Neuronal stem cell (in vitro differentiated cells): ENCODE measurements at places on chromosomes 4 and X.

DNA sequence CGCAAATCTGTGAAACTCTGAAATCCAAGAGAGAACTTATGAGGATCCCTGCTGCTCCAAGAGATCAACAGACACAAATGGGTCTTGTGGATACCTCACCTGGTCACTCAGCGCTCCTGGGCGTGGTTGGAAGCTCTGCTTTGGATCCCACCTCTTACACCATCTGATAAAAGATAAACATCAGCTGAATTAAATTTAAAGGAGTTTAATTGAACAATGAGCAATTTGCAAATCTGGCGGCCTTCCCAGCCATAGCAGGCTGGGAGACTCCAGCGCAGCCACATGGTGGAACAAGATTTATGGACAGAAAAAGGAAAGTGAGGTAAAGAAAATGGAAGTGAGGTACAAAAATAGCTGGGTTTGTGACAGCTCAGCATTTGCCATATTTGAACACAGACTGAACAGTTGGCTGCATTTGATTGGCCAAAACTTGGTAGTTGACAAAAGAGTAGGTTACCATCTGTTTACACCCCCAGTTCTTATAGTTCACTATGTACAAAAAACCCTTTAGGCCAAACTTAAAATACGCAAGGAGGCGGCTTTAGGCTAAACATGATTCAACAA is 437.3 kb upstream of the NDST3 start:
- DNase-seq = no peak

DNA sequence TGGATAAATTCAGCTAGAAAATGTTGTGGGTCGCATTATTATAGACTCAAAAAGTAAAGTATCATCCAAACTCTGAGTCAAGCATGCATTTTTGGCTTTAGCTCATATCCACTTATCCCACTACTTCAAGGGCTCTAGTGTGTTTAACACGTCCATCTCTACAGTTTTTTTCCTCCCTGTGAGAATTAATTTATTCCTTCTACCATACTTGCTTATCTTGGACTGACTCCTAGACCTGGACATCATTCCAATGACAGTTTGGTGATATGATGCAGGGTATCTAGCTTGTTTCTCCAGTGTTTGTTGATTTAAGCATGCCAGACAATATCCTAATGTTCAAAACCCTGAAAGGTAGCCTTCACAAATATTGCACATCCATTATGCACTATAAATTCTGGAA is 1037.1 kb upstream of the INTU start:
- no peak for DNase-seq

DNA sequence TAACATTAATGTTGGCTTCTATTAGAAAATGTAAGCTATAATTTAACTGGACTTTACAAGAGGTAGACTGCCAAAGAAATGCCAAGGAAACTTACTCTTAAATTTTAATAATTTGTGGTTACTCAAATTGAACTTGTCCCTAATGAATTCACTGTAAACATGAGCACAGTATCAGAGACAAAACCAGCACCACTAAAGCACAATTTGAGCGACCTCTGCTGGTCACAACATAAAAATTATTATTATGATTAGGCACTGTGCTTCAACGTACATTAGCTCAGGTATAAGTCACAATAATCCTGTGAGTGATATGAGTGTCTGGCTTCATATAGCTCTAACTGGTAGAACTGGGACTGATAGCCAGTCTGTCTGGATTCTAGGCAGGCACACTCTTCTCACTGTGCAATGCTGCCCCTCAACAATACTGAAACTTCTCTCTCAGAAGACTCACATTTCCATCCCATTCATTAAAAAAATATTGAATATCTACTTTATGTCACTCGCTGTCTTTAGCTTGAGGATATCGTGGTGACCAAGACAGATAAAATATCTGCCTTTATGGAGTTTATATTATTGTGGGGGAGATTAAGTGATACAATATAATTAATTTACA is 8.0 kb downstream of the NUDT6 start:
- no peak for DNase-seq

GRCh38 chr4:119299741-119300100 is 22.2 kb downstream of the FABP2 start:
- DNase-seq = no peak

GRCh38 chrX:106378616-106379015 is 210.5 kb downstream of the PWWP3B start:
- no peak for DNase-seq

- DNase-seq = no peak
Observed at GRCh38 chr4:153413842-153414241, 52.3 kb upstream of the TMEM131L start.

- no peak for DNase-seq
Observed at GRCh38 chr4:33072298-33073089, 2352.3 kb downstream of the PCDH7 start.

- DNase-seq = peak; percentile 37
Observed at GRCh38 chr4:54659313-54659712, 1.6 kb downstream of the KIT start.

DNA sequence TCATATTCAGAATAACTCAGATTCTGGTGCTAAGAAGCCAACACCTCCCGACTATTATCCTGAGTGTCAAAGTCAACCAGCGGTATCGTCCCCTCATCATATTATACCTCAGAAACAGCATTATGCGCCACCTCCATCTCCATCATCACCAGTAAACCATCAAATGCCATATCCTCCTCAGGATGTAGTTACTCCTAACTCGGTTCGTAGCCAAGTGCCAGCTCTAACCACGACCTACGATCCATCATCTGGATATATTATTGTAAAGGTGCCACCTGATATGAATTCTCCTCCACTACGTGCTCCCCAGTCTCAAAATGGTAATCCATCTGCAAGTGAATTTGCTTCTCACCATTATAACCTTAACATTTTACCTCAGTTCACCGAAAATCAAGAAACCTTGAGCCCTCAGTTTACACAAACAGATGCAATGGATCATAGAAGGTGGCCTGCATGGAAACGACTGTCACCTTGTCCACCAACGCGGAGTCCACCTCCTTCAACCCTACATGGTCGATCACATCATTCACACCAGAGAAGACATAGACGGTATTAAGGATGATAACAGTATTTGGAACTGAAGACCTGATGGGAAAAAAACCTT is 1.1 kb downstream of the CBLL2 start:
- DNase-seq = no peak

- DNase-seq = no peak
Observed at GRCh38 chr4:52949336-52949735, 87.2 kb downstream of the RASL11B start.

DNA sequence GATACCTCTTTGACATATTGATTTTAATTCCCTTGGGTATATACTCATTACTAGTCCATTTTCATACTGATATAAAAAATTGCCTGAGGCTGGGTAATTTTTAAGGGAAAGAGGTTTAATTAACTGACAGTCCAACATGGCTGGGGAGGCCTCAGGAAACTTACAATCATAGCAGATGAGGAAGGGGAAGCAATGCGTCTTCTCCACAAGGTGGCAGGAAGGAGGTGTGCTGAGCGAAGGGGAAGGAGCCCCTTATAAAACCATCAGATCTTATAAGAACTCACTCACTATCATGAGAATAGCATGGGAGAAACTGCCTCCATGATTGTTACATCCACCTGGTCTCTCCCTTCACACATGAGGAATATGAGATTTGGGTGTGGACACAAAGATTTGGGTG is 42.4 kb downstream of the MSX1 start:
- no peak for DNase-seq

- DNase-seq = no peak
Observed at GRCh38 chr4:122663814-122664610, 43.1 kb upstream of the IL21 start.

DNA sequence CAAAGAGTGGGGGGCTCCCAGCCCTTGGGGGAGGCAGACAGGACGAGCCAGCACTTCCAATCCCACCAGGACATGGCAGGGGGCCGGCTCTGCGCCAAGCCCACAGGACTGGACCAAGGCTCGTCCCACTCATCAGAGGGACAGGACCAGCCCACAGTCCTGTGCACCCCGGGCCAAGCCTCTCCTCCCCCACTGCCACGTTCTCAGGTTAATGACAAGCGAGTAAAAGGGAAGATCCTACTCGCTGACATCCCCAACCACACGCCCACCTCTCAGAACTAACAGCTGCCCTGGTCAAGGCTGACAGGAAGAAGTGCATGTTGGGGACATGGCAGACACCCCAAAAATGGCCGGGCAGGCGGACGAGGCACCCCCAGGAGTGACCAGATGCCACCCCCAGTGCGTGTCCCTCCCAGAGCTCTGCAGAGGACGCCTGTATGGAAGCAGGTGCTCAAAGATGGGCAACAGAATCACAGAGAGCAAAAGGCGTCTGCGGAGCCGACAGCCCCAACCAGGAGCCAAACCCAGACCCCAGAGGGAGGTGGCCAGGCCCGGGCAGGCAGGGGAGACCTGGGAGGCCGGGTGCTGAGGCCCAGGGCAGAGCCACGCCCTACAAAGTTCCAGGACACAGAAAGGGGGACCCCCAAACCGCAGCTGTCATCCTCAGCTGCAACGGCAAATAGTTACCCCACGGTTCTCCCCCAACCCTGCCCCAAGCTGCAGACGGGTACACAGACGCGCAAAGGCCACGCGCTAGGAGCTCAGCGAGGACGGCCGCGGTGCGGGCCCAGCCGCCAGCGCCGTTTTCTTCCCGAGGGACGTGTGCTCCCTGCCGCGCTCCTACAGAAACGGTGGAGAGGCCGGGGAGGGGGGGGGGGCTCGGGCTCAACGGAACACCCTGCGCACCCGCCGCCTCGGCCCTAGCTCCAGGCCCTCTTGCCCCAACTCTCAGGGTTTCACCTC is 1.7 kb downstream of the CTBP1 start:
- DNase-seq = no peak

- DNase-seq = no peak
Observed at GRCh38 chr4:13126976-13127910, 356.9 kb downstream of the RAB28 start.

DNA sequence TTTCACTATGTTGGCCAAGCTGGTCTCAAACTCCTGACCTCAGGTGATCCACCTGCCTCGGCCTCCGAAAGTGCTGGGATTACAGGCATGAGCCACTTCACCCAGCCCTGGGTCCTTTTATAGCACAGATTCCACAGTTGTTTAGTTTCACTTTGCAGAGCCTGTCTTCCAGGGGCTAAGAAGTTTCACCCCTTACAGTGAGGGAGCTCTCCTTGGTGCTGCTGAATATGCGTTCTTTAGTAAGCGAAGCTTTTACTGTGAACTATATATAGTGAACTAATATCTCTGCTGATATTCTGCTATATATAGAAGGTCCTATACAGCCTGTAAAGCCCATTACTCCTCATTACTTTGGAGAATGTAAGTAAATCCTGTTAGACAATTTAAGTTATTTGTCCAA is 4.2 kb downstream of the TCEAL6 start:
- no peak for DNase-seq

DNA sequence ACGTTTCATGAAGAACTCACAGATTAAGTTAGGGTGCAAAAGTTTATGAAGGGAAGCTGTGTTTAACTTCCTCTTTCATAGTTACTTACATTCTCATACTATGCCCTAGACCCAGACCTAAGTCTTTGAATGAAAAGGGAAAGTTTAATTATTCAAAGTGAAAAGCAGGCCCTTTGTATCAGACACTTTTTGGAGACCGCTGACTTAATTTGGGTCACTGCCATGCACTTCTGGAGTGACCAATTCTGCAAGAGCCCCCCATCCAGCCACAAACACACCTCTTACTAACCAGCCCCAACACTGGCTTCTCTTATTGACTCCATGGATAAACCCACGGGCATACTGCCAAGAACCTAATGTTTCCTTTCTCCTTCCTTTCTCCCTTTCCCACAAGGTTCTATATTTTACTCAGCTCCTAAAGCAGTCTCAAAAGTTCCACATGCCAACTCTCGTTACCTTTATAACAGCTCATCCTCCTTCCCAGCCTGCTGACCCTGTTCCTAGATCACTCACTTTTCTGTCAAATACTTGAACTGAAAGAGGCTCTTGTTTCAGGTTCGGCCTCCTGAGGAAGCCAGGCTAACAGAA is 34.5 kb downstream of the ABCE1 start:
- DNase-seq = no peak

DNA sequence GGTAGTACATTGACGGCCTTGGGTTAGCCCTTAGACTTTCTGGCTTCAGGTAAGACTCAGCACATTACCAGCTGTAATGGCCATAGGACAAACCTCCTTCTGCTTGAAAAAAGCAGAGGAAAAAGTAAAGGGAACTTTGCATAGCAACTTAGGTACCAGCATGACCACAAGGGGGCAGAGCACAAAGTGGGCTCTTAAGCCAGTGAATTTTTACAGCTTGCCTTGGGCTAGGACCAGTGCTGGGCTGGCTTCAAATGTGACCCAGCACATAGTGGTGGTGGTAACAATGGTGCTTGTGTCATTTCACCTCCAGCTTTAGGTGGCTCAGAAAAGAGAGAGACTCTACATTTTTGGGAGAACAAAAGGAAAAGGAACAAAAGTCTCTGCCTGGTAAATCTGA is 66.1 kb downstream of the KLHL4 start:
- no peak for DNase-seq

DNA sequence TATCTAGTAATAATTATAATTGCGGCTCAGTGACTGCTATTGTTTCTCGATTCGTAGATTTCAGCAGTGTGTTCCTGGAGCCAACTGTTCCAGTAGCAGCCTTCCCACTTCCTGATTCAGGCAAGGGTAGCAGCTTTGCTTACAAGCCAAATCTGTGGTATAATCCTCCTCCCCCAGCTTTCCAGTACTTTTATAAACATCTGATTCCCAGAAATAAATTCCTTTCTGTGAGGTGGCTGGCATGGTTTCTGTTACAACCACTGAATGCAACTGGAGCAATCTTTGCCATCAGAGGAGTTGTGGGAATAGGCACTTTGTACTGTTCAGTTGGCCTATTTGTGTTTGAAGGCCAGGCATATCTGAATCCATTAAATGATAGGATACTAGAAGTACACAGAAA is 80.0 kb downstream of the GLRA3 start:
- DNase-seq = no peak

DNA sequence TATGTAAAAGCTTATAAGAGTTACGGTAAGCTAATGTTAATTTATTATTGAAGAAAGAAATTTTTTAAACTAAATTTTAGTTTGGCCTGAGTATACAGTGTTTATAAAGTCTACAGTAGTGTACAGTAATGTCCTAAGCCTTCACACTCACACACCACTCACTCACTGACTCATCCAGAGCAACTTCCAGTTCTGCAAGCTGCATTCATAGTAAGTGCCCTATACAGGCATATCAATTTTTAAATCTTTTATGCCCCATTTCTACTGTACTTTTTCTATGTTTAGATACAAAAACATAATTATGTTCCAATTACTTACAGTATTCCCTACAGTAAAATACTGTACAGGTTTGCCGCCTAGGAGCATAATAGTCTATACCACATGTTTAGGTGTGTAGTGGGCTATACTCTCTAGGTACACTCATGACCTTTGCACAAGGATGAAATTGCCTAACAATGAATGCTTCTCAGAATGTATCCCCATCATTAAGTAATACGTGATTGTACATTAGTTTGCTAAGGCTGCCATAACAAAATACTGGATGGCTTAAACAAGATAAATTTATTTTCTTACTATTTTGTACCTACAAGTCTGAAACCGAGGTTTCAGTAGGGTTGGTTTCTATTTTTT is 333.8 kb upstream of the PCDH7 start:
- no peak for DNase-seq

DNA sequence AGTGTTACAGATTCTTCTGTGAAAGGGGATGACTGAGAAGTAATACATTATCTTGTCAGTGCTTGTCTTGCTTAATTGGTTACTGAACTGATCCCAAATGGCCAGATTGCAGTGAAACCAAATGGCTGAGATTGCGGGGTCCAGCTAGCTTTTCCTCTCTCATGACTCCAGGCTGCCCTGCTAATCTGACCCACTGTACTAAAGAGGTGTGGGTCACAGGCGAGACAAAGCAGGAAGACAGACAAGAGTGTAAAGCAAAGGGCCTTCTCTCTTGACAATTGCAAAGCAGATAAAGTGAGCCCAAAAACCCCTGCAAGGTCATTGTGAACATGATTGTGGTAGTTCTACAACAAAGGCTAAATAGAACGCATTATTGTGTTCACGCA is 2.1 kb downstream of the TMEM150C start:
- no peak for DNase-seq
